ENCODE measurements at places on chromosomes 12 and 14. TPM values are rescaled to one million over a fixed set of nuclear protein-coding genes. Genes with fewer than 3 reads are reported as not detected.

The ARHGEF40 gene
- total RNA-seq: 59.7 TPM

The CD4 gene
- total RNA-seq: 0.08 TPM

The ORAI1 gene
- total RNA-seq: 18.4 TPM

The PSMD9 gene
- total RNA-seq: 132 TPM

The RIMBP2 gene
- 0.82 TPM for total RNA-seq

DNA sequence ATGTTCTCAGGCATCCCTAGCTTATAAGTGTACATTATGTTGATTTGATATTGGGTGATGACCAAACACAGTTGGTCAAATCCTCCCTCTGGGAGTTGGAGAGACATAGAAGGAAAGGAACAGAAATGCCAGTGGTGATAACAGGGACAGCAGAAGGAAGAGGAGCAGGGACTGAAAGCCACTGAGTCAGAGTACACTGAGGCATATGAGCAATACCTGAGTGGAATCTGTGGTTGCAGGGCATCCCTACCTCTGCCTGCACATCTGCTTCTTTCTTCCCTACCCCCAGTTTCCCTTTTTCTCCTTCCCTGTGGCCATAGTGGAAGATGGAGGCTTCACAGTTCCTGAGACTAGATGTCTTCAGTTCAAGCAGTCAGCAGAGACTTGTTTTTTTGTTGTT lies 44.9 kb downstream of the BICD1 start:
- no peak for DNase-seq

GRCh38 chr14:85214471-85214870 lies 315.5 kb upstream of the FLRT2 start:
- DNase-seq: no peak

DNA sequence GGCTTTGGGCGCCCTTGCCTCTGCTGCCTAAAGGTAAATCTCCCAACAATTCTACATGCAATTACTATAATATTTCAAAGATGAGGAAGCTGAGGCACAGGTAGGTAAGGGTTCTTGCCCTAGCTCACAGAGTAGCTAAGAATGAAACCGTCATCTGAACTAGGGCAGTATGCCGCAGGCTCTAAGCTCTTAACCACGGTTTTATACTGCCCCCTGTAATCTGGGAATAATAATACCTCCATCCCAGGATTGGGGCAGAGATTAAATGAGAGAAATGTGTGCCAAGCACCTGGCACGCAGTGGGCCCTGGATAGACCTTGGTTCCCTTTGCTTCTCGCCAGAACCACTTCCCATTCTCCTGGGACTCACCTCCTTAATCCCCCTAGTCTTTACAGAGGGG lies 1.5 kb upstream of the HRK start:
- no peak for DNase-seq

GRCh38 chr14:21382886-21383847 lies 652 bp downstream of the SUPT16H start:
- no peak for DNase-seq

GRCh38 chr14:44767646-44768173 lies 194.0 kb downstream of the KLHL28 start:
- no peak for DNase-seq

DNA sequence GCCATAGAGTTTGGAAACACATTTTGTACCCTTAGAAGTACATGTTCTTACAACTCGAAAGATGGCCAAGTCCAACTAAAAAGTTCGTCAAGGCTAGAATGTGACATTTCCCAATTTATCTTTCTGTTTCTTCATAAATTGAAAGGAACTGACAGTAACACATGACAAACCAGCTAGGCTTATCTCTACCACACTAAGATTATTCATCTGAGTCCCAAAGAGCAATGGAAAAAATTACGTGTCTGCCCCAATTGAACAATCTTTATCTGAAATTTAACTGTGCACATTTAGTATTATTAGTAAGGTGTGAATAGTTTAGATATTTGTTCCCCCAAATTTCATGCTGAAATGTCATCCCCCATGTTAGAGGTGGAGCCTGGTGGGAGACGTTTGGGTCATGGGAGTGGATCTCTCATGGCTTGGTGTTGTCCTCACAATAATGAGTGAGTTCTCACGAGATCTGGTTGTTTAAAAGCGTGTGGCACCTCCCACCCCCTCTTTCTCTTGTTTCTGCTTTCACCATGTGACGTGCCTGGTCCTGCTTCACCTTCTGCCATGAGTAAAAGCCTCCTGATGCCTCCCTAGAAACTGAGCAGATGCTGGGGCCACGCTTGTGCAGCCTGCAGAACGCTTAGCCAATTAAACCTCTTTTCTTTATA lies 13.3 kb downstream of the CPM start:
- DNase-seq: no peak

DNA sequence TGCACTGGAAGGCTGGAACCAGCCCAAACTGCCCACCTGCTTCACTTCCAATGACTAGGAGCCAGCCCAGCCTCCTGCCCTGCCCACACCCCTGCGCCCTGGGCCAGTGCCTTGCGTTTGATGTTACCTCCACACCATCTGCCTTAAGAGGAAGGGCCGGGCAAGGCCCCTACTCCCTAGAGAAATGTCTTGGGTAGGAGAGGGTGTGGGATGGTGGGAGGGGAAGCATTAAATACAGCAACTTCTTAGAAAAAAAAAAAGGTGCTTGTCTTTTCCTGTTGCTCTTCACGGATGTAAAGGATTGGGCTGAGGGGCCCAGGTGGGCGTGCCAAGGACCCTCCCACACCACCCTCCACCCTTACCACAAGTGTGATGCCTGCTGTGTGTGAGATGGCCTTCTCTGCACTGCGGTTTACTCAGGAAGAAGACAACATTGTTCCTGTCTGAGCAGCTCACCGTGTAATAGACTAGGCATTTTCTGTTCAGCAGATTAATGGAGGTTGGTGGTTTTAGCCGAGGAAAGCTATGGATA lies 99.9 kb downstream of the NINJ2 start:
- no peak for DNase-seq

DNA sequence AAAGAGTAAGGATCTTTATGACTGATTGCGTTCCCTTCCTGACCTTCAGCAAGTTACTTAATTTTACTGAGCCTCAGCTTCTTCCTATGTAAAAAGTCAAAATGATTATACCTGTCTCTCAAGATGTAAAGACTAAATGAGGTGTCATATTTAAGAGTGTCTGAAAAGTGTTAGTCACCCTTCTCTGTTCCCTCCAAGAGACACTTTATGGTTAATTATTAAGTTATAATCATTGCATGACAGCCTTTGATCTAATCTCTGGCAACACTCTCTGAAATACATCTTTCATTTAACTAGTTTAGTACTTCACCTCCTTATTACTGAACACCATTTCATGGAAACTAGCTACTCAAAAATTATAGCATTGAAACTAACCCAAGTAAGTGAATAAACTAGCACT lies 54.8 kb downstream of the BMAL2 start:
- no peak for DNase-seq

DNA sequence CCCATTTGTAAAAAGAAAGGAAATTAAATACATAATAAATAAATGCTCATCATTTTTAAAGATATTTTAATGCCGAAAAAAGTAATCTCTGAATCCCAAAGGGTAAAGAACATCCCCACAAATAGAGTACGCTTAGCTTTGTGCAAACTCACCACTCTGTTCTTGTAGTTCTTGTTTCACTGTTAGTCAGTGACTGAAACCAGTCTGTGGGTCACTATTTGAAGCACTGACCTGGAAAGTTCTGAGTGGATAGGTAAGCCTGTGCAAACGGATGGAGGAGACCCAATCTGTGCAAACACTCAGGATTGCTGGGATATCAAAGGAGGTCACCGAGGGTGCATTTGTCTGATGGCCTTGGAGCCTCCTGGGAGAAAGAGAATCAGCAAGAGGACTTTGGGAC lies 68.1 kb upstream of the TSPAN11 start:
- no peak for DNase-seq

GRCh38 chr14:74737753-74738325 lies 24.9 kb downstream of the FCF1 start:
- no peak for DNase-seq

DNA sequence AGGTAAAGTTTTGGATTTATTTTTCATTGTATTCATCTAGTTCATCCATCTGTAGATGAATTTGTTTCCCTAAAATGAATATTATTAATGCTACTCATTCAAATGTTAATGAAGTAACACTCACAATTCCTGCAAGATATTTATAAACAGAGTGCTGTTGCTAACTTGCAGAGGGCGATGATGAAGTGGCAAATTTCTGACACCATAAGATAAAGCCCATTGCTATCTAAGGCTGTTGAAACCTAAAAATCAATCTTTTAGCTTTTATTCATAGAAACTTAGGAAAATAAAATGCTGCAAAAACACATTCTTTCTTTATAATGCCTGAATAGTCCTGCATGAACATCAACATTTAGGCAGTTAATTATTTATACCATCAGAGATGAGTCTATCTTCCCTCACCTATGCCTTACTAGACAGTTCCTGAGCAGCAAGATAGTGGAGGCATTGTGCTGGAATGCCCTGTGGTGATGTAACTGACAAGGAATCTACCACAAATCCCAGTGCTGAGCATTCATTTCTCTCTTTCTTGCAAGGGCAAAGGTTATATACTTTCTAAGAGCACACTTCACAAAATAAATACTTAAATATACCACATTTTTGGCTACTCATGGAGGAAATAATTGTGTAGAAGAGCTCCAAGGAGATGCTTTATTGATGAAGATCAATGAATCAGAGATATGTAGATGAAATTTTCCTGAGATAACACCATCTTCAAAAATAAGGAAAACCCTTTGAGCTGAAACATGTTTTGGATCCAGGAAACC lies 57.6 kb downstream of the LMNTD1 start:
- DNase-seq: peak; percentile 91

GRCh38 chr12:103705927-103706326 lies 118.9 kb downstream of the STAB2 start:
- no peak for DNase-seq

DNA sequence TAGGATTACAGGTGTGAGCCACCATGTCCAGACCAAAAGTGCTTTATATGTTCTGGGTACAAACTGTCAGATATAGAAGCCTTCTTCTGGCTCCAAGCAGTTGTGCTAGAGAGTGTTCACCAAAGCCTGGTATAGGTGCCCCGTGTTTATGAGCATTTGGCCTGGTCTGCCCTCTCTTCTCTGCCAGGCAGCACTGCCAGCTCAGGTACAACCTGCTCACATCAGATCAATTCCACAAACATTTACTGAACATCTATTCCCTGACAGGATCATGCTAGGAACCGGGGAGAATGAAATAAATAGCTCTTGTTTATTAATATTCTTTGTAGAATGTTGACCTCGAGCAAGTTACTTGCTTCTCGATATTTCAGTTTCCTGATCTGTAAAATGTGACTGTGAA lies 20.0 kb upstream of the SOCS2 start:
- no peak for DNase-seq

Data from kidney epithelial cell (primary cell).